Ascending aorta (tissue), 2 donors: ENCODE measurements at places on chromosomes 7 and 10.

DNA sequence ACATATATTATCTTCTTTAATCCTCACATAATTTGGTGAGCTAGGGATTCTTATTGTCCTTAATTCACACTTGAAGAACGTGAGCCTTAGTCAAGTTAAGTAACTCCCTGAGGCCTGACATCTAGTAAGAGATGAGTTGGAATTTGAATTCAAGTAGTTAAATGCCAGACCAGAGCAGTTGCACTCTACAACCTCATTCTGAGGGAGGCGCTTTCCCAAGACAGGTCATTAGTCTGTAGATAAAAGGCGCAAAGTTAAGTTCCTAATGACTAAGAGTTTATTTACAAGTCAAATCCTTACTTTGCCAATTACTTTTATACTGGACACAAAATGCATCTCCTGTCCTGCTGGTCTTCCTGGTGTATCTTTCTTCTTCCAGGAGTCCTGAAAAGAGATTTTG lies 3.6 kb upstream of the EXOC6 start:
- no peak for DNase-seq

DNA sequence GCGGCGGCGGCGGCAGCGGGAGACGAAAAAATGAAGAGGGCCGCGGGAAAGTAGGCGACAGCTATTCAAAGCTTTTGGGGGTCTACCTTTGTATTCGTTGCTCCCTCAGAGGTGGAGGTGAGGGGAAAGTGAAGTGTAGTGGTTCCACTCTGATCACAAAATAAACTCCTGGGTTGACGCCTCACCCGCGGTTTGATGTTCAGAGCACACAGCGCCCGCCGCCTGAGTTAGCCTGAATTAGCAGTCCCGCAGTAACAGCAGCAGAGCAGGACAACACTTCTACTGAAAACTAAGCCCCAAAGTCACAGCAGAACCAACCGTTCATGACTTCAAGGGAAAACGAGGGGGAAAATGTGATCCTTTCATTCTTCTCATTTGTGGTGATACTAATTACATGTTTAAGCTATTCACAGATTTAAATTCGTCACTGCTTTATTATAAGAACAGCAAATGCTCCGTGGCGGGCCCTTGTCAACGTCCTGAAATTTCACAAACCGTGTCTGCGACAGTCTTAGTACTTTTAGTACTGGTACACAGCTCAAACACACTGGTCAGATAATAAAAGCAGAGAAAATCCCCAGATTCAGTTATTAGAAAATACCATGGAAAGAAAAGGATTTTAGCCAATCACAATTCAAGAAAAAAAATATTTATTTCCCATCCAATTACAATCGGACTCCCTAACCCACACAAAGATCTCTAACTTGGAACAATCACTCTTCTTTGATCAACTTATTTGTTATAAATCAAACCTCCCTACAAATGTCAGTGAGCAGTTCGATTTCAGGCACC lies 563 bp upstream of the JMJD1C start:
- peak; percentile 72 for DNase-seq

- DNase-seq: no peak
These were observed 55.7 kb downstream of the ST7 start for GRCh38 chr7:117008886-117009531.

GRCh38 chr7:18370633-18371032 lies 124.9 kb upstream of the HDAC9 start:
- no peak for DNase-seq

GRCh38 chr7:157986051-157986450 lies 601.6 kb downstream of the PTPRN2 start:
- no peak for DNase-seq

DNA sequence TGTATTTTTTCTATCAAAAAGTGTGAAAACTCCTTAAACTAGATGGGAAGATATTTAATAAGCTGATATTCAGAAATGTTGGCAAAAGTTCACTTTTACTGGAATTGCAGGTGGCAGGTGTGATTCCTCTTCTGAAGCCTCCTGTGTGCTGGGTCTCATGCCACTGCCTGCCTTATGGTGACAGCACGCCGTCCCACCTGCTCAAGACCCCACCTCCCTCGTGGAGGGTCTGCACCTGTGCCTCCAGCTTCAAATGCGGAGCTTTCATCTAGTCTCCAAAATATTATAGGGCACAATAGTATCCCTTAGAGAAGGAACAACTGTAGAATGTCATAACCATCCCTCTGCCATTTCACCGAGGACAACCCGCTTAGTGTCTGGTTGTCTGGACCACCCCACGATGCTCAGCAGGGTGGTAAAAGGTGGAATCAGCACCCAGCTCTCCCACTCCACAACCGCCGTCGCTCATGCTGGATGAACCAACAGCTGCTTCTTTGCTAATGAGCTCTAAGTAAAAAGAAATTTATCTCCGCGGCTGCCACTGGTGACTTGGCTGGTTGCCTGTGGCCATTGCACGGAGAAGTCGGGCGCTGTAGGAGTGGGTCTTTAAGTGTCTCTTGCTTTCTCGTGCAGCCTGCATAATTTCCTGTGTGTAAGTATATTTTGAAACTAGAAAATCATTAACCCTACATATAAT lies 119.3 kb upstream of the TCERG1L start:
- DNase-seq: no peak

GRCh38 chr10:3195726-3196125 lies 23.1 kb upstream of the PITRM1 start:
- DNase-seq: no peak

GRCh38 chr10:127405221-127405620 lies 143.9 kb upstream of the NPS start:
- DNase-seq: no peak

- DNase-seq: peak; percentile 90
These were observed 65.5 kb downstream of the LRRC17 start for GRCh38 chr7:102978284-102978683.

DNA sequence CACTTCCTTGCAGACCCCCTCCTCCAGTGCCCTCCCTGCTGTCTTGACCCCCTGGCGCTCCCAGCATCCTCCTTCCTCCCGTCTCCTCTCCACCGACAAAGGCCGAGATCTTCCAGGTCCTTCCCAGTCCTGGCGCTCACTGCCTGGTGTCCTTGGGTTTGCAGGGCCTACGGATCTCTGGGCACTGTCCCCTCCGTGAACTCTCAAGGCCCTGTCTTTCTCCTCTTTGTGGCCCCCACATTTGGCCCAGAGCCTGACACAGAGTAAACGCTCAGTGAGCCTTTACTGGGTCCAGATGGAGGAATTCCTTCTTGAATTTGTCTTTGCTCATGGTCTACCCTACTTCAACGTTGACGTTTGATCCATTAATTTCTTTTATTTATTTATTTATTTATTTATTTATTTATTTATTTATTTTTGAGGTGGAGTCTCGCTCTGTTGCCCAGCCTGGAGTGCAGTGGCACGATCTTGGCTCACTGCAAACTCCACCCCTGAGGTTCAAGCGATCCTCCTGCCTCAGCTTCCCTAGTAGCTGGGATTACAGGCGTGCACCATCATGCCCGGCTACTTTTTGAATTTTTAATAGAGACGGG lies 29.7 kb downstream of the TMEM270 start:
- DNase-seq: peak; percentile 63

DNA sequence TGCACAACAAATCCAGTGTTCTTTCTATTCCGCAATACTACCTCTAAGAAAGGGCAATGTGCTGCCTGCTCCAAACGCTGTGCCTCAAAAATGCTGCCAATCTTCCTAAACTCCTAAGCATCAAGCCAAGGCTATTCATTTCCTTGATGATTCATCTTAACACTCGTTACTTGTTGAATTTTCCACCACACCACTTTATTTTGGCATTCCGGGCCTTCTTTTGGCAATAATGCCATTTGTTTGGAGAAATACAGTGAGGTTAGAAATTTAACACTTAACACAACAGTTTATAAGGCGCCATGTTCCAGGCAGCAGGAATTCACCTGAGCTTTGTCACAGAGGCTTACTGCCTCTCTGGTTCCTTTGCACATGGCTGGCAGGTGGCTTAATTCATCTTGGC lies 82.6 kb upstream of the ABCB5 start:
- no peak for DNase-seq

DNA sequence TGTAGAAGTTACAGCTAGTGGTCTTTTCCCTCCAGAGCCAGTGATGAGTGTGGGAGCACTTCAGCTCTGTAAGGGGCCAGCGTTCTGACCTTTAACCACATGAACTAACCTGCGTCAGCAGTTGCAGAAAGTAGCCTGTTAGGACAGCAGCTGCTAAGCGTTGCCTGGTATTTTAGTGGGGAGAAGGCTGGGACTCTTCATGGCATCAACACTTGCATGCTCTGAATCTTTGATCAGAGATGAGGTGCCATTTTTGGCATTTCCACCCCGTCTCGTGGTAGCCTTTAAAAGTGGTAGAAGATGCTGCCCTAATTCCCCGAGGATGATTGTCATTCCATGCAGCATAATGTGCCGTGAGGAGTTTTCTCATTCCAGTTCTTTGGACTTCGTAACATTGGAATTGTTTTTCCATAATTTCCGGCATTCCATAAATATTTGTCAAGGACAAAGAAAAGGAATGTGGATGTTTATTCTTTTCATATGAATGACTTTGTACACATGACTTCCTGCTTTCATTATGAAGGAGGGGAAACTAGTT lies 92.2 kb downstream of the AVL9 start:
- DNase-seq: no peak

DNA sequence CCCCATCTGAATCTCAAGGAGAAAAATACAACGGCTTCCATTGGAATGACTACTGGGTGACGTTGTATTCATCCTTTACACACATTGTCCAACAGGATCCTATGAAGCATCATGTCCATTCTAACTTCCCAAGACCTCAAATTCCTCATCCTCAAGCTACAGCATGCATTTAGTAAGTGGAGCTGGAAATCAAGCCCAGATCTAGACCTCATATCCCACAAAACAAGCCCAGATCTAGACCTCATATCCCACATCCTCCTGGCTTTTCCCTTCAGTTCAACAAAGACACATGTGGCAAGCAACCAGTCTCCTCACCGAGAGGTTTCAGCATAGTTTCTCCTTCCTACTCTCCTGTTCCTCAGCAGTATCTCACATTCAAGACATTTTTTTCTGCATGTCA lies 12.2 kb downstream of the IGF2BP3 start:
- no peak for DNase-seq

DNA sequence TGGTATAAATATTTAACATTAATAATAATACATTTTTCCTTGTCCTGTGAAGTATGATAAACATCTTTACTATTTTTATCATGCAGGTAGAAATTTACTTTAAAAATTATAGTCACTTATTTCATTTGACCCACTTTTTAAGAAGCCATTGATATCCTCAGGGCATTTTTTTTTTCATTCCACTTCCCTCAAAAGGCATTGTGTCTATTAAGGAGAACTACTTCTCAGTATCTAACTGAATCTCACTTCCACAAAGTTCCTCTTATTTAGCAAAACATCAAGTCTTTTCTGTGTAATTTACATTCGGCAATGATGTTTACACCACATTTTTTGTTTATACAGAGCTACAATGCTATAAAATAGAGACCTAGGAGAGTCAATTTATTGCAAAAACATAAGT lies 388.2 kb upstream of the AKR1E2 start:
- no peak for DNase-seq

- DNase-seq: no peak
These were observed 162.3 kb downstream of the BAMBI start for GRCh38 chr10:28839600-28840007.

DNA sequence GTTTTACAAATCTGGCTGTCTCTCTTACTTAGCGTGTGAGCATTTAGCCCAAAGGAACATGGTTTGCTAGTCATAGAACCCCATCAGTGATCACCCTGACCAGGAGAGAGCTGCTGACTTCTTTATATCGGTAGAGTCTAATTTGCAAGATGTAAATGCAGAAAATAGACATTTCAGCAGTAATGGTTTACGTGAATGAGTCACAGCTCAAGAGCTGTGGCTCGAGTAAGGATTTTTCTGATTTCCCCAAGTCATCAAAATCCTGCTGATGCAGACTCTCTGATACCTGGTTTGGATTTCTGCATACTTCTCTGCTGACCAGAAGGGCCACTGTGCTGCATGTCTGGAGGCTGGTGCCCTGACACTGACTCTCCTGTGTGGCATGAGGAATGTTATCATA lies 25.7 kb downstream of the NUB1 start:
- DNase-seq: no peak

DNA sequence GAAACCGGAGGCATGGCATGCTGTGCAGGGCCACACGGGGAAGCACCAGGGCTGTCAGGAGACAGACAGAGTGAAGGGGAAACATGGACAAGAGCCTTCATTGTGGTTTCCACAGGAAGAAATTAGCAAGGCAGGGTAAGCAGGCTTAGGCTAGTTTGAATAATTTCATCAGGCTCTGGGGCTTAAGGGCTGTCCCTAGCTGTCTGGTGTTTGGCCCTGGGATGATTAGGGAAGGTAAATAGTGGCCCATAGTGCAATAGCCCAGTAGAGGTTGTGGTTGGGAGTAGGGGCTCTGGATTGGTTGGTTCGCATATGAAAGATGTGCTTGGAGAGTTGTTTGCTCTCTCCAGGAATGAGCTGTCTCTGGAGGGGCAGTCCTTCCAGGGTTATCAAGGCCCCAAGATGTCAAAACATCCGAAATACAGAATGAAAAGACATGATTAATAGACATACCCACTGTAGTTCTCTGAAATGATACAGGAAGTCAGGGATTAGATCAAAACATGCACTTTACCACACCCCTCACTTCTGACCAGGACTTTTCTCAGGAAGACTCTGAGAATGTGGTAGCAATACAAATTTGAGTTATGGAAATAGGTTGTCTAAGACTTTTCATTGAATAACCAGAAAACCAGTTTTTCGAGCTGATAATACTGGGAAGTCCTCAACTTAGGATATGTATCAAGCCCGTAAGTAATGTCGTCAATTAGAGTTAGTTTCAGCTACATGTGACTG lies 224.9 kb upstream of the NFE2L3 start:
- DNase-seq: no peak

GRCh38 chr10:81116990-81117389 lies 579.3 kb downstream of the SH2D4B start:
- DNase-seq: no peak

DNA sequence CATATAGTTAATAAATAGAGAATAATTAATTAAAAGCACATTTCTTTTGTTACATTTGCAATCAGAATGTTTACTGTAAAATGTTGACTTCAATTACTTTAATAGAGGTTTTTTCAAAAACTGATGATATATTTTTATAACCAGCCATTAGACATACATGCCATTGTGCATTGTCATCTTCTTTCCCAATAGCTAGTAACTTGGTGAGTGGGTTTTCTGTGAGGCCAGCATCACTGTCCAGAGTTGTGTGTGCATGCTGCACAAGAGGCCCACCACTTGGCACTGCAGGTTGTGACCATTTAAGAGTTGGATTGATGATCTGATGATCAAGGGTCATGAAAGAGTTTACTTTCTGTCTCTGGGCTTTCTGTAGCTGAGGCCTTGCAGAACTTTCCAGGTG lies 46.5 kb downstream of the TFEC start:
- no peak for DNase-seq
